ENCODE measurements at places on chromosomes 3 and 15. TPM values are rescaled to one million over a fixed set of nuclear protein-coding genes. Genes with fewer than 3 reads are reported as not detected.

Gene THAP10
- 4.8 TPM for total RNA-seq

DNA sequence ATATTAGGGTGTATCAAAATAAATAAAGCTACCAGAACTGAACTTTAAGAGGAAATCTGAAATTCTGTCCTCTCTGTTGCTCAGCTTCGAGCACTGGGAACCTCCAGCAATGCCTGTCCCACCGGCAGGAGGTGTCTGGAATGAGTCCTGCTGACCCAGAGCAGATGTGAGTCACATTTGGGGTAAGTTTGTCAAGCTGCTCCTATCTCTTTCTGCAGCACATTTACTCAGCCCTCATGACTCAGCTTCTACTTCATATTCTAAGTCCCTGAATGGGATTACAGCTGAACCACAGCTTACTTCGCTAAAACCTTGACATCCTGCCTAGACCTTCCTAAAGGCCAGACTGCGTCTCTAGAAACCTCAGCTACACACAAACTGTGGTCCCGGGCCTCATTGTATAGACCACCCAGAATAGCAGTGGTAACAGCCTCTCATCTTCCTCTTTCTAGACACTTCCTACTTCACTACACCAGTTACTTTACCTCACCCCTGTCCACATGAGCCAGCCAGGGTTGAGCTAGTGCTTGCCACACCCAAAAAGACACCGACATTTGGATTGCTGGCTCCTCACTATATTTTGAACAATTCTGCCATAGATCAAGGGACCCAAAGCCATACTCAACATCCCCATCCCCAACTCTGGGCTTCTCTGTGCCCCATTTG is 109.6 kb upstream of the TMCO5A start:
- H3K27ac ChIP-seq: no peak overlapping the region
- no peak overlapping the region for H3K4me3 ChIP-seq
- no peak for DNase-seq
- no peaks in the 10 kb centered on the region for H3K27me3 ChIP-seq

- H3K27me3 ChIP-seq: no peaks in the 10 kb centered on the region
- H3K36me3 ChIP-seq: no peaks in the 10 kb centered on the region
- no peak for DNase-seq
- H3K27ac ChIP-seq: no peak overlapping the region
- H3K4me3 ChIP-seq: no peak overlapping the region
- no peaks in the 10 kb centered on the region for H3K4me1 ChIP-seq
Observed at GRCh38 chr3:106208251-106208650, 339.4 kb upstream of the CBLB start.

DNA sequence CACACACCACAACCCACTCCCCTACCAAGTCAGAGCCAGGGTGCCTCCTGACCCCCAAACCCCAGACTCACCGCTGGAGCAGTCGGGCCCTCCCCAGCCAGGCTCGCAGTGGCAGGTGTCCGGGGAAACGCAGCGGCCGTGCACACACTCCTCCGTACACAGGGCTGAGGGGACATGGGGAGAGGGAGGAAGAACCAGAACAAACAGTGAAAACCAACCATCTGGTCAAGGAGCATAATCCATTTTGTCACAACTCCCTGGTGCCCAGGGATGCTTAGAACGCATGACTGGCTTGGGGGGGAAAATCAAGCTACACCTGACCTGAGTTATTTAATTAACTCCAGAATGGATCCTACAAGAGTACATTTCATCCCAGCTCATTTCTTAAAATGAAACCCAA is 159.2 kb downstream of the MEGF11 start:
- no peak for DNase-seq
- no peaks in the 10 kb centered on the region for H3K36me3 ChIP-seq
- H3K4me3 ChIP-seq: no peak overlapping the region
- no peaks in the 10 kb centered on the region for H3K27me3 ChIP-seq

GRCh38 chr15:29708519-29708918 is 113.7 kb downstream of the TJP1 start:
- DNase-seq: peak; percentile 68
- peak overlapping the region; percentile 4 for H3K27ac ChIP-seq
- H3K4me3 ChIP-seq: no peak overlapping the region
- peaks cover 24% of the 10 kb centered on the region for H3K4me1 ChIP-seq
- H3K27me3 ChIP-seq: no peaks in the 10 kb centered on the region

GRCh38 chr15:55319537-55320237 is 665 bp downstream of the PIGB start:
- peak; percentile 60 for DNase-seq
- H3K36me3 ChIP-seq: no peaks in the 10 kb centered on the region
- no peaks in the 10 kb centered on the region for H3K27me3 ChIP-seq
- peak overlapping the region; percentile 45 for H3K4me3 ChIP-seq
- H3K27ac ChIP-seq: peak overlapping the region; percentile 96

DNA sequence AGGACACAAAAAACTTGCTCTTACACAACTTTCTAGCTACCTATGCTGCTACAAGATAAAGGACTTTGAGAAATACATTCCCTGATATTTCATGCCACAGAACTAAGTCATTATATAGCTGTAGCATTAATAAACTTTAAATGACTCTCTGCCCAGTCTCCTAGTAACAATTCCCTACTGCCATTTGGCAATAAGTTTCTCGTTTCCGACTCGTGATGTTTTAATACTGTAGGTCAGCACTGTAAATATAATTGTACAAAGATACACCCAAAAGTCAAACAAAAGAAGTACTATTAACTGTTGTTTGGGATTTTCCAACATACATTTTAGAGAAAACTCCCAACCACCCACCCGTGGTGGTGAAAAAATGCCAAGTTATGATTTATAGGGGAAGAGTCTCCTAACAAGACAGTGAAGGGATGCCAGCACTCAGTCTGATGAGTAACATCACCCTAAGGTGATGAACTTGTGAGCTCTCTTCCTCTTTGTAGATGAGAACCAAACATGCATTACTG is 132.2 kb downstream of the DUT start:
- no peak overlapping the region for H3K4me3 ChIP-seq
- H3K27ac ChIP-seq: no peak overlapping the region
- DNase-seq: no peak
- peaks cover 31% of the 10 kb centered on the region for H3K36me3 ChIP-seq
- peaks cover 21% of the 10 kb centered on the region for H3K4me1 ChIP-seq

GRCh38 chr15:38307861-38308641 is 55.4 kb downstream of the SPRED1 start:
- no peak overlapping the region for H3K4me3 ChIP-seq
- no peaks in the 10 kb centered on the region for H3K27me3 ChIP-seq
- DNase-seq: no peak
- peaks cover 2% of the 10 kb centered on the region for H3K4me1 ChIP-seq
- H3K36me3 ChIP-seq: no peaks in the 10 kb centered on the region

Gene GPR62
- 1.8 TPM for total RNA-seq

- H3K4me1 ChIP-seq: peaks cover 58% of the 10 kb centered on the region
- no peak overlapping the region for H3K4me3 ChIP-seq
- DNase-seq: peak; percentile 95
Observed at GRCh38 chr3:39141171-39141995, 12.0 kb downstream of the CSRNP1 start.

GRCh38 chr15:39700375-39700700 is 82.3 kb downstream of the FSIP1 start:
- no peaks in the 10 kb centered on the region for H3K27me3 ChIP-seq
- DNase-seq: no peak
- no peaks in the 10 kb centered on the region for H3K4me1 ChIP-seq
- H3K4me3 ChIP-seq: no peak overlapping the region
- H3K27ac ChIP-seq: no peak overlapping the region

GRCh38 chr3:66297900-66298299 is 77.1 kb downstream of the SLC25A26 start:
- H3K4me3 ChIP-seq: no peak overlapping the region
- H3K36me3 ChIP-seq: no peaks in the 10 kb centered on the region
- DNase-seq: peak; percentile 25
- H3K27ac ChIP-seq: no peak overlapping the region
- peaks cover 19% of the 10 kb centered on the region for H3K4me1 ChIP-seq

Gene ABI3BP
- total RNA-seq: 93.0 TPM

GRCh38 chr3:172152874-172153273 is 113.5 kb downstream of the FNDC3B start:
- H3K36me3 ChIP-seq: no peaks in the 10 kb centered on the region
- no peak overlapping the region for H3K4me3 ChIP-seq
- no peak for DNase-seq
- no peaks in the 10 kb centered on the region for H3K27me3 ChIP-seq
- H3K4me1 ChIP-seq: peaks cover 50% of the 10 kb centered on the region
- peak overlapping the region; percentile 44 for H3K27ac ChIP-seq

- no peak overlapping the region for H3K27ac ChIP-seq
- H3K36me3 ChIP-seq: no peaks in the 10 kb centered on the region
- no peaks in the 10 kb centered on the region for H3K4me1 ChIP-seq
- no peak overlapping the region for H3K4me3 ChIP-seq
Observed at GRCh38 chr3:17322106-17322793, 420.2 kb downstream of the TBC1D5 start.

DNA sequence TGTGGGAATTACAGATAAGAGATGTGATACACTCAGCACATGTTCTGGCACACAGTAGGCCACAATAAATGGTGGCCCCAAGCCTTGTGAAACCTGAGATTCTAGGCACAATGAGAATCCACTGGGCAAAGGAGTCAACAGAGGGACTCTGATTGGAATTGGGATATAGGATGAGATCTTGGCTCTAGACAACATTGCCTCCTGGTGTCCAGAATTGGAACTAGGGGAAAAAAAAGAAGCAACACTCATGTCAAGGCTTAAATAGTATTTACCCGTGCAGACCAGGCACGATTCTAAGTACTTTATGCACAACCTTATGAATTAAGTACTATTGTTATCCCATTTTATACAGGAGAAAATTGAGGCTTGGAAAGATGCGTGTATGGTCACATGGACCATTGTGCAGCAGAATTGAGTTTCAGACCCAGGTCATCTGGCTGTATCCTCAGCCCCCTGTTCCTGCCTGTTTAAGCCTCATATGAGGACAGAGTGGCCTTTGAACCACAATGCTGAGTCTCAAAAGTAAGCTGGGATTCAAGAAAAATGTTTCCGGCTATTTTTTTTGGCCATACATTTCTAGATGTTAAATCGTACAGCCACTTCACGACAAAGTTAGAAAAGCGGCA is 124.8 kb downstream of the SV2B start:
- H3K4me3 ChIP-seq: no peak overlapping the region
- H3K27ac ChIP-seq: no peak overlapping the region
- DNase-seq: no peak
- H3K4me1 ChIP-seq: no peaks in the 10 kb centered on the region
- H3K27me3 ChIP-seq: no peaks in the 10 kb centered on the region

Gene GOLGA8S
- total RNA-seq: 1.9 TPM

- H3K4me1 ChIP-seq: peaks cover 6% of the 10 kb centered on the region
- DNase-seq: no peak
- H3K4me3 ChIP-seq: no peak overlapping the region
- no peak overlapping the region for H3K27ac ChIP-seq
Observed at GRCh38 chr3:150333477-150333876, 74.6 kb upstream of the TSC22D2 start.

DNA sequence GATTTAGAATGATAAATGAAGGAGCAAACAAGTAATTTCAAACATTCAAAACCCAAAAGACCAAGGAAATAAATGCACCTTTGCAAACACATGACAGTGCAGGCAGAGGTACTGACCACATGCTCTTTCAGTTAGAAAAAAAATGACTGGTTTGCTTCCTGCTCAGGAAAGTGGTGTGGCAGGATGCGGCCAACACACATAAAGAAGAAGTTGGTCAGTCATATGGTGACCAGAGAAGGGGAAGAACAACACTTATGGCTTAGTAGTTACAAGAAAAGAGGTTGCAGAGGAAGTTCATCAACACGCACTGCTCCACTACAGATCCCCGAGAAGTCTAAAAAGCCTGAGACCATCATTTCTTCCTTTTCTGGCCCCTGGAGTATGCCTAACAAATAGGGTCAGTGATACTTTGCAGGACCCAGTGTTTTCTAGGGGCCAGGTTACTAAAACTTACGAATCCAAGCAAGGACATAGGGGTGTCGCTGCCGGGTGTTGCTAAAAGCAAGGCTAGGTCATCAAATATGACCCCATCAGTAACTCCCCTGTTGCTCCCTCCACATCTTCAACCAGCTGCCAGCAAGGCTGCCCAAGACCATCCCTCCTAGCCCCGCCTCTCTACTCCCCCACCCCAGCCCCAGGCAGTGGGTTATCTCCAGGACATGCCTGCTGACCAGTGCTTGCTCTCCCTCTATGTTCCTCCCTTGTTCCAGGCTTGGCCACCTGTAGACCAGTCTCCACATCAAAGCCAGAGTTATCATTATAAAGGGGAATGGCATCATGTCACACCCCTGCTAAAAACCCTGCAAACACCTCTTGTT is 11.2 kb downstream of the ATP8B4 start:
- peaks cover 10% of the 10 kb centered on the region for H3K4me1 ChIP-seq
- no peak overlapping the region for H3K27ac ChIP-seq
- no peak for DNase-seq

DNA sequence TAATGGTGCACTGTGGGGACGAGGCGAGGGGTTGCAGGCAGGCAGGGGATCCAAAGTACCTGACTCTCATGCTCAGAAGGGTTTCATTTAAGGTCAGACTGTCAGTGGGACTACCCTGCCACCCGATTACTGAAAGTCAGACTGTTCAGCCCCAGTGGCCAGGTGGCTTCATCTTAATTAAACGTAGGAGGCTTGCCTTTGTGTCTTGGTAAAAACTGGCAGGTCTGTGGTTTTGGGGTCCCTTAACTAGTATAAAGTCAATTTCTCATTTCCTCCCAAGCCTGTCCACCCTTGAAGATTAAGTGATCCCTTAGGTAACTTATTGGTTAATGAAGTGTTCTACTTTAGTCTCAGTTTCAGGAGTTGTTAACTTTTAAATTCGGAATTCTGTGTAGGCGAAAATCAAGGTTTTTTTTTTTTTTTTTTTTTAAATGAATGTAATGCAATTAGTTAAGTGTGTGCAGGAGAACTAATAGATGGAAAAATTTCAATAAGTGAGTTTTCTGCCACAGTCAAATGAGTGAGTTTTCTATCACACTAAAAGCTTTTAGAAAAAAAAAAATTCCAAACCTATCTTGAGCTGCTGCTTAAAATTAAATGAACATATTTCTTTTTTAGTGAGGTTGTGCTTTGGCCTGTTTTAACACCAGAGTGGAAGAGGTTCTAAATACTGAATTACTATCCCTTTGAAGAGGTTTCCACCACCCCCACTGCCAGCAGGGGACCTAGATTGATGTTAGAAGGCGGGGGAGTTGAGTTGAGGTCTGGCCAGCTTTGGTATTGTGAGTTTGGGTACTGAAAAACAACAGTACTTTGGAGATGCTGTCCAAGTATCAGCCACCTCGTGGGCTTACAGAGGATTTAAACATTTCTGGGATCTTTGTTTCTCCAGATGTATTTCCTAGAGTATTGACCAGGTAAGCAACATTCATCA is 15.2 kb downstream of the ITPR1 start:
- H3K27ac ChIP-seq: peak overlapping the region; percentile 84
- peaks cover 78% of the 10 kb centered on the region for H3K4me1 ChIP-seq
- no peaks in the 10 kb centered on the region for H3K27me3 ChIP-seq

Gene RHOA
- 630 TPM for total RNA-seq

DNA sequence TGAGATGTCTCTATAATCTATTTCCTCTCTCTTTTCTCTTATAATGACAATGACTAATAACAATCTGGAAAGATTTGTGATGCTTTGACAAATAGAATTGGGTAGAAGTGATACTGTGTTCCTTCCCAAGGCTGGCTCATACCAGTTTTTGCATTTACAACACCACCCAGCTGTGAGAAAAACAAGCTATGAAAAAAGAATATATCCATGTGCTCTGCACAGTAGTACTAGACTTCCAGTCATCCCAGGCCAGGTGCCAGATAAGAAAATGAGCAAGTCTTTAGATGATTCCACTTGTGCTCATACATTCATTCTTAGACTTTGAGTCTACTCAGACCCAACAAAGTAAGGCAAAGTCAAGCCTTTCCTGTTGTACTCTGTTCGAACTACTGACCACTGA is 350.2 kb upstream of the POU1F1 start:
- no peak for DNase-seq
- no peaks in the 10 kb centered on the region for H3K27me3 ChIP-seq
- H3K4me1 ChIP-seq: no peaks in the 10 kb centered on the region
- H3K4me3 ChIP-seq: no peak overlapping the region
- H3K27ac ChIP-seq: no peak overlapping the region

Data from thyroid gland (tissue), 4 donors.